ENCODE measurements at places on chromosomes 3 and 15. TPM values are rescaled to one million over a fixed set of nuclear protein-coding genes. Genes with fewer than 3 reads are reported as not detected.

Gene KBTBD13
- total RNA-seq: not detected

Gene PPP4R2
- 99.3 TPM for total RNA-seq

Gene C3orf49
- not detected for total RNA-seq

Gene FOXL2
- 3.7 TPM for total RNA-seq

Gene CYP8B1
- not detected for total RNA-seq

Gene KIF7
- 5.3 TPM for total RNA-seq

Gene NEDD4
- total RNA-seq: 55.4 TPM

Gene GOLGA8N
- 3.0 TPM for total RNA-seq

Gene MUSTN1
- not detected for total RNA-seq

Gene NDN
- 59.5 TPM for total RNA-seq

Gene FANCD2
- total RNA-seq: 3.7 TPM

Gene FMN1
- 5.3 TPM for total RNA-seq

Gene PARP9
- total RNA-seq: 74.1 TPM

Gene C3orf52
- total RNA-seq: 21.3 TPM

Gene PAQR5
- total RNA-seq: 0.87 TPM

Gene ITIH3
- 0.36 TPM for total RNA-seq

Gene CHRNA5
- 1.5 TPM for total RNA-seq

Gene ZNF502
- total RNA-seq: 1.9 TPM

Gene CD86
- total RNA-seq: not detected

Gene CSPG5
- 1.2 TPM for total RNA-seq

Gene PP2D1
- not detected for total RNA-seq

Gene SCG3
- total RNA-seq: 1.8 TPM

Gene LHFPL4
- 0.11 TPM for total RNA-seq

Gene CIP2A
- total RNA-seq: 8.6 TPM

Gene PLCH1
- 0.65 TPM for total RNA-seq

Gene CPEB1
- total RNA-seq: 18.5 TPM

Gene ISLR2
- total RNA-seq: 0.19 TPM

Gene NRG4
- total RNA-seq: 0.18 TPM

Gene TUSC2
- 41.4 TPM for total RNA-seq

Gene PLA2G4E
- not detected for total RNA-seq

Gene WWTR1
- total RNA-seq: 105 TPM

Gene TBC1D5
- 23.0 TPM for total RNA-seq

Gene AADACL2
- not detected for total RNA-seq

Gene SNTN
- not detected for total RNA-seq

Gene ROPN1
- not detected for total RNA-seq

Gene DPPA4
- total RNA-seq: 83.0 TPM

Gene CPB1
- not detected for total RNA-seq

Gene ZNF774
- total RNA-seq: 3.3 TPM

Gene DNAH12
- 0.23 TPM for total RNA-seq

Gene CHRFAM7A
- 1.8 TPM for total RNA-seq

Gene ANKRD34C
- 0.05 TPM for total RNA-seq

Gene IL17RC
- 23.9 TPM for total RNA-seq

Gene ZDHHC19
- not detected for total RNA-seq

Gene LIPH
- total RNA-seq: 6.4 TPM
